Right ventricle myocardium superior (tissue), 1 donor: ENCODE measurements at places on chromosomes 7 and 10. TPM values are rescaled to one million over a fixed set of nuclear protein-coding genes. Genes with fewer than 3 reads are reported as not detected.

DNA sequence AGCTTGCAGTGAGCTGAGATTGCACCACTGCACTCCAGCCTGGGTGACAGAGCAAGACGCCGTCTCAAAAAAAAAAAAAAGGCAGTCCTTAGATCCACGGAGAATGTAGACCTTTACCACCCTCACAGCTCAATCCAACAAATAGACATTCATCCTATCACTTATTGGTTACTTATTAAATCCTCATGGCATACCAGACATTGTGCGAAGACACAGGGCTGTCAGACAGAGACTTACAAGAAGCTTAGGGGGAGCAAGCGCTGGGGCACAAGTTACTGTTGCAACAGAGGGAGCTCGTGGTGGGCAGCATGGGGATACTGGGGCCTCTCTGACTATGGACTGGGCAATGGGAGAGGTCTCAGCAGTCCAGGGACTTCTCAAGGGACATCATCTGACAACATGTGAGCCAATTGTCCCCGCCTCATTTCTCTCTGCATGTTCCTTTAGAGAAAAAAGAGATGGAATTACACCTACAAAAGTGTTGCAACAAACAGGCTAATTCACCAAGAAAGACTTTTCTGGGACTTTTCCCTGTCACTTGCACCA lies 82.8 kb upstream of the TNS3 start:
- DNase-seq: no peak

GRCh38 chr7:28754027-28754426 lies 204.1 kb downstream of the TRIL start:
- DNase-seq: no peak

GRCh38 chr7:6256109-6256483 lies 16.3 kb downstream of the CYTH3 start:
- no peak for DNase-seq

GRCh38 chr7:2758673-2759616 lies 70.9 kb downstream of the AMZ1 start:
- no peak for DNase-seq

DNA sequence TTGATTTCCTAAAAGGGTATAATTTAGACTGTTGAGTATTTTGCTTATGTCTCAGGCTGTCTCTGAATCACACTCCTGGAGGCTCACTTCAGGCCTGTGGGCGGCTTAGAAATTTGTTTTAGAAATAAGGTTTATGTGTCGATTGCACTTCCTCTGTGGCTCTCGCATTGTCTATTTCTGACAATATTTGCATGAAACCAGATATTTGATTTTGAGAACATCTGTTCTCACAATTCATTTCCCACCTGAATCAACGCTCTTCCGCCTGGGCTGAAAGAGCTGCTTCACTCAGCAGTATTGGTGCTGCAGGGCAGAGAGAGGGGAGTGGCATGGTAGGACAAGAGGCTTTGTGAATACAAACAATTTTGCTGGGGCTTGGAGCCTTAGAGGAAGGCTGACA lies 262.0 kb downstream of the ADRA2A start:
- no peak for DNase-seq

- no peak for DNase-seq
These were observed 300.0 kb downstream of the PLXNA4 start for GRCh38 chr7:132276234-132276630.

- DNase-seq: no peak
These were observed 19.8 kb upstream of the ATE1 start for GRCh38 chr10:121947343-121948330.

GRCh38 chr10:14507176-14507575 lies 176.5 kb upstream of the FRMD4A start:
- no peak for DNase-seq

The CALML5 gene
- not detected for total RNA-seq
